Activated T-cell treated with anti-CD3 and anti-CD28 coated beads, Interleukin-2, amount 50 U/mL, for 1 hour (primary cell): ENCODE measurements at places on chromosomes 4 and X.

DNA sequence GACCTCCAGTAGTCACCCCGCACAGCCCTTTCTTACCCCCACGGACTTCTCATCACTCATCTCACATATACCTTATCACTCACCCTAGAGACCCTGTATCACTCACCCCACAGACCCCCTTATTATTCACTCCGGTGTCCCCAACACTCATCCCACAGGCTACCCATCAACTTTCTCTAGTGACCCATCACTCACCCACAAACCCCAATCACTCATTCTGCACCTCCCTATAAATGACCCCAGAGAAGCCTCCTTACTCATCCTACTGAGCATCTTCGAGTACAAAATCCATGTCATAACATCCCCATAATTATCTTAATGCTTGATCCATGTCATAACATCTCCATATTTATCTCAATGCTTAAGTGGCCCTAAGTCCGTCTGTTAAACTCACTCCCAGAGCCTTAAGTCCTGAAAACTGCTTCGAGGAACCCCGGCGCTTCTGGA, 934 bp downstream of the ZNF41 start:
- DNase-seq, result no peak

GRCh38 chr4:20395160-20395773, 143.6 kb downstream of the SLIT2 start:
- DNase-seq, result no peak

GRCh38 chr4:22987870-22988269, 295.1 kb downstream of the GBA3 start:
- no peak for DNase-seq

GRCh38 chr4:123127875-123128274, 205.5 kb upstream of the NUDT6 start:
- DNase-seq, result no peak

GRCh38 chr4:102869569-102870197, 891 bp downstream of the CISD2 start:
- DNase-seq, result no peak

- DNase-seq, result no peak
These were observed 24.4 kb upstream of the MGST2 start for GRCh38 chr4:139641218-139641617.

- DNase-seq, result no peak
These were observed 48.0 kb upstream of the APELA start for GRCh38 chr4:164828955-164829354.

GRCh38 chrX:10603612-10604011, 16.8 kb downstream of the MID1 start:
- DNase-seq, result no peak

DNA sequence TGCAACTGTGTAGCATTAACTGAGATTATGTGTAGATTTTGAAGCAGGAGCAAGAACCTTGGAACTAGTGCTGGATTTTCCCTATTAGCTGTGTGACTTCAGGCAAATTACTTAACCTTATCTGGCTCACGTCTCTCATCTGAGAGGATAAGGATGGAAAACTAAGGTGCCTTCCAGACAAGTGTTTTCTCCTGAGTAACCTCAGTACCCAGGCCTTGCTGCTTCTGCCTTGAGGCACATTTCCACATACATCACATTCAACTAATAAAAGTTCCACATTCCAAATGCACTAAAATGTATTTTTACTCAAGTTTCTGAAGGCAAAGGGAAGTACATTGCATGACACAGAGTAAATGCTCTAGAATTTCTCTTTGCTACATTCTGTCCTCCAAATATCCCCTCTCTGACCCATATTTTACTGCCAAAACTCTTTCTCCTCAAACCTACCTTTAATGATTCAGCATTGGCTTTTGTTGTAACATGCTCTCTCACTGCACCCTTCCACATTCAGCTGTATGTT, 195.4 kb upstream of the ADGRL3 start:
- no peak for DNase-seq

GRCh38 chr4:15779306-15779705, 1.2 kb downstream of the CD38 start:
- no peak for DNase-seq

DNA sequence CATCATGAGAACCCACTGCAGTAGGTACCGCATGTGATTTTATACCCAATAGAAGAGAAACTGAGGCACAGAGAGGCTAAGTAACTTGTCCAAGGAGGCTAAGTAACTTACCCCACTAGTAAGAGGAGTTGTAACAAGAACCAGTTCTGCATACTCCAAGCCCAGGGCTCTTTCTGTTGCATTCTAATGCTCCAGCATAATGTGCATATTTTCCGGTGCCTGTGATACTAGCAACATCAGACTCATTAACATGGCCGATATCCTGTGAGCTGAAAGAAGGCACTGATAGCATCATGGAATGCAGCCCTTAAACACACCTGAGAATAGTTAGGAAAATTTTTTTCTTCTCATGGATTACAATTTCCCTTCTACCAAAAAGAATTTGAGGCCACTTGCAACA, 39.7 kb upstream of the KLF3 start:
- no peak for DNase-seq

GRCh38 chrX:1561164-1561563, 24.2 kb upstream of the P2RY8 start:
- no peak for DNase-seq

DNA sequence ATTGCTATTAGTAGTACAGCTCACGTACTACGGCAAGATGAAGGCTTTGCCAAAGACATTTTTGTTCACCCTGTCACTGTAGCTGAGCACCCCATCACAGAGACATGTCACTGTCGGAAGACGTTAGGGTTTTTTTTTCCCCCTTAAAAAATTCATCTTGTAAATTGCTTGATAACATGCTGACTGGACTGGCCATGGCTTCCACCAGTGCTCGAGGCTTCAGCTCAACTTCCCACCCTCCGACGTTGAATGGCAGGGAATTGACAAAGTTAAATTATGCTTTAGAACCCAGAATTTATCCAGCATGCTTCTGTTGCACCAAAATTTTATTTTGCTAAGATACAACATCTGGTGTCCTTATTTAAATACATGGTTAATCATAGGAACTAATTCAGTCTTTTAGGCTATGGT, 707 bp upstream of the OTUD4 start:
- DNase-seq, result no peak

DNA sequence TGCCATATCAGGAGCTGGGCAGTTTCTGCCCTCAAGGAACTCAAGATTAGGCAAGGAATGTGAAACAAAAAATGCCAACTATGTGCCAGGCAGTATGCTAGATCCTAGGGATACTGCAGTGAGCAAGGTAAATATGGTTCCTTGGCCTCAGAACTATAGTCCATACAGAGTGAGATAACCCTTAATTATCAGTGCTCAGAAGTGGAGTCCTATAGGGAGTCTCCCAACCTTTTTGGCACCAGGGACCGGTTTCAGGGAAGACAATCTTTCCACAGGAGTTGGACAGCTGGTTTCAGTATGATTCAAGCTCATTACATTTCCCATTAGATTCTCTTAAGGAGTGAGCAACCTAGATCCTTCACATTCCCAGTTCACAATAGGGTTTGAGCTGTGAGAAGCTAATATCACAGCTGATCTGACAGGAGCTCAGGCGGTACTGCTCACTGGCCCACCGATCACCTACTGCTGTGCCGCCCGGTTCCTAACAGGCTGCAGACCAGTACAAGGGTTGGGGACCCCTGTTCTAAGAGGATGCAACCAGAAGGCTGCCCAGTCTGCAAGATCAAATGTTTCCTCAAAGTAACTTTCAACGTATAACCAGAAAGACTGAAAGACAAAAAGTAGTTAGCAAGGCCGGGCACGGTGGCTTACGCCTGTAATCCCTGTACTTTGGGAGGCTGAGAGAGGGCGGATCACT, 1.7 kb upstream of the SRP72 start:
- DNase-seq, result no peak

DNA sequence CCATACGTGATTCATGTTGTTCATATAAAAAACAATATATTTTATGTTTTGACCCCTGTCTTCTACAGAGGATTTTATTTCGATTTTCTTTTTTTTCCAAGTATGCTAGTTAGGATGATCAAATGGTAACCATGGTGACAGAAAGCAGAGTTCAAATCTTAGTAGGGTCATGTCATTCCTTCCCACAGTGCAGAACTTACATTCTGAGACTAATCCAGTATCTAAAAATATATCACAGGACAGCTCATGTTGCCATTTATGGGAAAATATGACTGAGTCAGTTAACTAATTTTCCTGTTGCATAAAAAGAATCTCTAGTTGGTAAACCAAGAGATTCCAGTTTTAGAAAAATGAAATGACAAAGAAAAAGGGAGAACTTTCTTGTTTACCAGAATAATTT, 209.5 kb downstream of the PARM1 start:
- DNase-seq, result no peak

DNA sequence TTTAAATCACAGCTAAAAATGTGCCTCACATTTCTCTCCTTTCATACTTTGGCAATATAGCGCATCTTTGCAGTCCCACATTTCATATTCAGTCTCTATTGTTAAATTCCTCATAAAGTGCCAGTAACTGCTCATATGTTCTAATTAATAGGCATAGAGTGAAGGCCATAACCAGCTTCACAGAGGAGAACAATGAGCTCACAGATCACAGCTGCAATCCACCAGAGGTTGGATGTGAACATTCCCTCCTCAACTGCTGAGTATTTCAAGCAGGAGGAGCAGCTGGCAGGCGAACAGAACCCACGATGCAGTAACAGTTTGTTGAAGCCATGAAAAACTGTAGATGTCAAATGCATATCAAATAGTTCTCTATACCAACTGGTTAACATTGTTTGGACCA, 2088.7 kb upstream of the AGA start:
- DNase-seq, result no peak

DNA sequence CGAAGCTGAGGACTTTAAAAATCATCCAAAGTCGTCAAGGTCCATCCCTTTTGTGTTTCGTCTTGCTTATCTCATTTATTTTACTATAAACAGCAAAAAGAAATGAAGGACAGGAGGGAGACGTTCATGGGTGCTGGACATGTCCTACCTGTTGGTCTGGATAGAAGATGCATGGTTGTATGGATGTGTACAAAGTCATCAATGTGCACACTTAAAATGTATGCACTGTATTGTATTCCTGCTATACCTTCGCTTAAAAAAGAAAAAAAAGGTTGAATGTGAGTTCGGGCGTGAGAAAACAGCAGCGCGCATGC, 313 bp upstream of the BLOC1S4 start:
- DNase-seq, result no peak

- no peak for DNase-seq
These were observed 146.3 kb downstream of the SMIM20 start for GRCh38 chr4:26060286-26060685.
